ENCODE measurements at places on chromosomes 5 and 9. TPM values are rescaled to one million over a fixed set of nuclear protein-coding genes. Genes with fewer than 3 reads are reported as not detected.

PCDHA6 gene
- polyA plus RNA-seq, result not detected

MLANA gene
- polyA plus RNA-seq, result not detected

DNA sequence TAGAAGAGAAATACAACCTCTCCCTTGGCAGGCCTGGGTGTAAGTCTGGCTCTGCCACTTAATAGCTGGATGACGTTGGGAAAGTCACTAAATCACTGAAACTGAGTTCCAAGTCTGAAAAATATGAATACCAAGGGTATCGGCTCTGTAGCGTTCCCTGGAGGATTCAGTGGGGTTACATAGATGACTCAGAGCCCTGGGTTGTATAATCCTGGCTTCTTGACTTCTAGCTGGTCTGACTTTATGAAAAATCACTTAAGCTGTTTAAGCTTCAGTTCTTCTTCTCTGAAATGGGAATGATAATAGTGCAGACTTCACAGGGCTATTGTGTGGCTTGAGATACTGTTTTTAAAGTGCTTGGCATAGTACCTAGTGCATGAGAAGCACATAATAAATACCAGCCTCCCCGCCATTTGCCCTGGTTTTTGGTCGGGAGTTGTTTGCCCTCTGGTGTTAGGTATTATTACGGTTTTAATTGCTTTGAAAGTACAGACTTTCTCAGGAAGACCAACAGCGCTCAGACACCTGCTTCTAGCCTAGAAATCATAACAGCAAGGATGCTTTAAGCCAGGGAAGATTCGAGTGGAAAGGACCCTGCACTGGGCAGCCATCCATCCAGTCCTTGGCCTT is 43.0 kb downstream of the CYFIP2 start:
- peak; percentile 38 for DNase-seq

DNA sequence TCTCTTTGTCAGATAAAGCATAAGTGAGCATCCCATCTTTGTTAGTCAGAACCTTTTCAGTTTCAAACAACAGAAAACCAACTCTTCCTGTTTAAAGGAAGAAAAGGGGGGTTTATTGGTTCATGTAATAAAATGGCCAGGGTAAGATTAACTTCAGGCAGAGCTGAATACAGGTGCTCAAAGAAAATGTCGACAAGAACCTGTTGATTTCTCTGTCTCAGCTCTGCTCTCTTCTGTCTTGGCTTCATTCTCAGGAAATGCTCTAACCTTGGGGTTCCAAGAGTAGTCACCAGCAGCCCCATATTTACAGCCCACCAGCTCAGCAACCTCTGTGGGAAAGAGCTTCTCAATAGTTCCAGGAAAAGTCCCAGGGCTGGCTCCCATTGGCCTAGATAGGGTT is 25.2 kb downstream of the KCNIP1 start:
- DNase-seq, result no peak

DNA sequence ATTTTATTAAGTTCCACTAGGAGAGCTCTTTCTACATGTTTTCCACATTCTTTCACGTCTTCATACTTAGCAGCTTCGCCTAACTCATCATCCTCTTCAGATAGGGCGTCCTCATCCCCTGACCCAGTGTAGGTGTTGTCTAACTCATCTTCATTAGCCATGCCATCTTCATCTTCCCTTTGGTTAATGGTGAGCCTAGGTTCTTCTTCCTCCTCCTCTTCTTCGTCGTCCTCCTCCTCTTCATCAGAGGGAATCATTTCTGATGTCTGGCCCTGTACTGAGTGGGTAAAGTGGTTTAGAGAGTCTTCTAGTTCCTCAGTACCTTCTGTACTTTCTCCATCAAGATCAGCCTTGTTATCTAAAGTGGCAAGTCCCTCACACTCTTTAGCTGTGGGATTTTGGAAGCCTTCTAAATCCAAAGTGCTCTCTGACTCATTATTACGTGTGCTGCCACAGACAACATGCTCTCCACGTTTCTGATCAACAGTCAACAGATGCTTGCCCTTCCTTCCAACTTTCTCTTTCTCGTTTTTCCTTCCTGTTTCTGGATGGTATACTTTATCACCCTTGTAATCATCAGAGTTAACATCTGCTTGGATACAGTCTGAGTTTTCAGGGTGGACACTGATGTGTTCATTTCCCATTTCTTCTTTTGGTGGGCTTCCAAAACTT is 31.1 kb downstream of the TUT7 start:
- no peak for DNase-seq

DNA sequence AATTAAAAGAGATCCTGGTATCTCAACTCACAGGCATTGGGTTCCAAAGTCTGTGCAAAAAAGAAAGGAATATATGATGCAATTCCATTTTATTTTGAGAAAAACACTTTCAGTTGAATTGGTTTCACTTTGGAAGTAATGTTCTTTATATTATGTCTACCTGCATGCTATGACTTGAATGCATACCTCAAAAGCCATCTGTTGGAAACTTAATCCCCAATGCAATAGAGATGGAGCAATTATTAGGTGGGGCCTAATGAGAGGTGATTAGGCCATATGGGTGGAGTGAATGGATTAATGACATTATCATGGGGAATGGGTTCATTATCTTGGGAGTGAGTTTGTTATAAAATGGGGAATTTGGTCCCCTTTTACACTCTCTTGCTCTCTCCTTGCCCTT is 293.3 kb downstream of the CSNK1G3 start:
- no peak for DNase-seq

SH3PXD2B gene
- not detected for polyA plus RNA-seq

DMRT3 gene
- not detected for polyA plus RNA-seq

SLC6A7 gene
- polyA plus RNA-seq, result not detected

DNA sequence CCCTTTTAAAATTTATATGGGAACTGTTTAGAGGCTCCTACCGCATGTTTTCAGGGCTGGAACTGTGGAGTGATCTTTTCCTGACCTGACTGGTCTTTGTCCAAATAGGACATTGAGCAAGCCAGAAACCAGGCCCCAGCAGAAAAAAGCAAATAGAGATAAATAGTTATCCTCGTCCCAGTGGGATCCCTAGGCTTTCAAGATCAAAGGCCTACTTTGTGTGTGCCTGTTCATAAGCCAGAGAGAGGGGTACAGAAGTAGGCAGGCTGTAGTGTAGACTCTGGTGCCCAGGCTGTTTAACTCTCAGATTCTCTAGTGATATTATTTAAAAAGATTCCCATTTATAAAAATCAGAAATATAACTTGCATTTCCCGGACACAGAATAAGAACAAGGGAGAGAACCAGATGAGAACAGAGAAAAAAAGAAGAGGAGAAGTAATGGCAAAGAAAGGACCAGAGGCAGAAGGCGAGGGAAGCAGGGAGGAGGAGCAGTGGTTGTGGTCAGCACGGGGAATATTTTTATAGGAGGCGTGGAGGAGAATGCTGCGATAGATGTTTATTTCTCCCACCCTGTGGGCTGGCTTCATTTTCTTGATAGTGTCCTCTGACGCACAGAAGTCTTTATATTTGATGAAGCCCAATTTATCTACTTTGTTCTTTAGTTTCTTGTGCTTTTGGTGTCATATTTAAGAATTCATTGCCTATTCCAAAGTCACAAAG is 101.2 kb downstream of the AOPEP start:
- DNase-seq, result no peak

GRCh38 chr5:102863764-102864560 is 108.9 kb downstream of the PAM start:
- DNase-seq, result no peak

GRCh38 chr9:135878528-135879236 is 28.7 kb downstream of the CAMSAP1 start:
- DNase-seq, result no peak

CD72 gene
- polyA plus RNA-seq, result 436 TPM

DNA sequence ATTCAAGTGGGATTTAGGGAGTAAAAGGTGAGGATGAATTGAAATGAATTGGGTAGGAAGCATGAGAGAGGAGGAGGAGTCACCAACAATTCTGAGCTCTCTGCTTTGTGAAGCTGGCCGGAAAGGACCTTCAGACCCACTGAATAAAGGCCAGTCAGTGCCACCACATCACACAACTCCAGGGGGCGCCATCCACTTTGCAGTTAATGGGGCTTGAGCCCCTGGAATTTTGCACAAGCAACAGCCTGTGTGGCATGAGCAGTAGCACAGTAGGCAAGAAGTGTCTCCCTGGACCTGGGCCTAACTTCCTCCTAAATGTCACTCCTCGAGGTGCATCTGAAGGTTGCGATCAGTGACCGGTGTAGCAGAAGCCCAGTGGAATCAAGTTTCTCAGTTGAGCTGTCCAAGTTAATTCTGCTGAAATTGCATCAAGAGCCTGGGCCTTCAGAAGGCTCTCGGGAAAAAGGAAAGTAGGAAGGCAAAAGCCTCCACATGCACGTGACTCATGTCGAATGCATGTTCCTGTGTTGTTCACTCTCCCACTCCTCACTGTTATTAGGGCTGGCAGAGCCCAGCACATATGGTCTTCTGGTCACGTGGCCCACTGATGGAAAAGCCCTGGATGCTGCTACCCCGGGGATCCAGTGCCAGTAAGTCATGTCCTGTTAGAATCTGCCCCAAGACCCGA is 27.8 kb upstream of the GLIS3 start:
- no peak for DNase-seq

DNA sequence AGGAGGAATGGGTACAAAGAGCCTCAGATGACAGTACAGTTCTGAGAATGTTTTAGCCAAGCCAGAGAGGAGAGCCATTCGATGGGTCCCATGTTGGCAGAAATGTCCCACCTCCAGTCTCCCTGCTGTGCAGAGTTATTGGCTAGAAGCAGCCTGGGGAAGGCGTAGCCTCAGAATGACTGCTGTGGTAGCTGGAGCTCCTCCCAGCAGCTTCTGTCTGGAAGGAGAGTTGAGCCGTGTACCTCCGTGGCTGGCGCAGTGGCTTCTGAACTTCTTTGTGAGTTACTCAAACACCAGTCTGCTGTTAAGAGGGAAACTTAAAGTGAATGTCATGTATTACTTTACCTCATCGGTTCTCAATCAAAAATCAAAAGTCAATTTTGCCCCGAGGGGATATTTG is 193.3 kb upstream of the SNX2 start:
- DNase-seq, result no peak

- no peak for DNase-seq
These were observed 20.3 kb downstream of the NEK6 start for GRCh38 chr9:124278054-124278540.

LECT2 gene
- not detected for polyA plus RNA-seq

DNA sequence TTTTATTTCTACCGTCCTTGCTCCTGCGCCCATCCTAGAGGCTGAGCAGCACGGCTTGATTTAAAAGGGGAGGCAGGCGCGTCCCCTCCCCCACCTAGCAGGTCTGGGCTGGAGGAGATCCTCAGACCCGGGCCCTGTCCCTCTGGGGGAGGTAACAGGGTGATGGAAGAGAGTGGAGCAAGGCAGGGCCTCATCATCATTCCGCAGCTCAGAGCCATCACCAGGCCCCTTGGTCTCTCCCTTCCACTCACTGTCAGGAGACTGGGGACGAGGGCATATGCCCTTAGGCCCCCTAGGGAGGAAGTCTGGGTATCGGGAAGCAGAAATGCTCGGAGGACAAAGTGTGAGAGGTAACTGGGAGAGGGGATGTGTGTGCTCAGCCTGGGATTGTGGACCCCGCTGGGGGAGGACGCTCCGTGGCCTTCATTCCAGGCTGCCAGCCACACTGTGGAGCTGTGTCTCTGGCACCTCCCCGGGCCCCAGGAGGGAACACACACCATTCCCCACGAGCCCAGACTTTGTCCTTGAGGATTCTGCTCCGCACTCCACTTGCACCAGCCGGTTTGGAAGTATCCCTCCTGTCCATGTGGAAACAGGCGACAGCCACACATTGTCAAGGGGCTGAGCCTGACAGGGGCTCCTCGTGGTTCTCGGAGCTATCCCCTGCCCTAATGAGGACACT is 761 bp downstream of the REEP2 start:
- peak; percentile 35 for DNase-seq

DNA sequence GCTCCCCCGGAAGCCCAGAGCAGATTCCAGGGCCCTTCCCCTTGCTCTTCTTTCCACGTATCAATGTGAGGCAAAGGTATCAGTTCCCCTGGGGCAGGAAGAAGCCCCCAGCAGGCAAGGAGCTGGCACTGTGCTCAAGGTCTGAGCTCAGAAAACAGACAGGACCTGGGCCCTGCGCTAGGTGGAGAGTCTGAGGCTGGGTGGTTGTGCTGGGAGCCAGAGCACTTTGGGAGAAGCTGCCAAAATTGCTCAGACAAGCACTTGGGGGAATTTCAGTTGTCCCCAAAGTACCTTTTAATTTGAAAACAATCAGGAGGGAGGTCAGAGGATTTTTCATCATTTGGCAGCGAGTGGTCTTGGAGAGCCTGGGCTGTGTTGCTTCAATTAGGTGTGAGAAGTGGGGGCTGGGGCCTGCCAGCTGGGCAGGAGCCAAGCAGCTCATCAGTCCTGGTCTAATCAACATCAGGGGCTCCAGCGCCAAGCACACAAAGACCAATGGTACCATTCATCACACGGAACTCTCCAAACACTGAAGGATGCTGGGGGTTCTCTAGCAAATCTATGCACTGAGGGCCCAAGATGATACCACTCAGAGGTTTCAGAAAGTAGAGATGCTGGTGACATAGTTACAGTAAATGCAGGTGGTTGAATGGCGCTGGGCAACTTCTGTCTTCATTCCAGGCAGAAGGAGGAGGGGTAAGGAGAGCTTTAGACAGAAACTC is 176.5 kb downstream of the SNX18 start:
- DNase-seq, result no peak

TRIO gene
- polyA plus RNA-seq, result 86.4 TPM

SPATA31E1 gene
- not detected for polyA plus RNA-seq

GRCh38 chr9:91120200-91120599 is 241.5 kb downstream of the AUH start:
- no peak for DNase-seq

PCDHB2 gene
- 0.07 TPM for polyA plus RNA-seq

DNA sequence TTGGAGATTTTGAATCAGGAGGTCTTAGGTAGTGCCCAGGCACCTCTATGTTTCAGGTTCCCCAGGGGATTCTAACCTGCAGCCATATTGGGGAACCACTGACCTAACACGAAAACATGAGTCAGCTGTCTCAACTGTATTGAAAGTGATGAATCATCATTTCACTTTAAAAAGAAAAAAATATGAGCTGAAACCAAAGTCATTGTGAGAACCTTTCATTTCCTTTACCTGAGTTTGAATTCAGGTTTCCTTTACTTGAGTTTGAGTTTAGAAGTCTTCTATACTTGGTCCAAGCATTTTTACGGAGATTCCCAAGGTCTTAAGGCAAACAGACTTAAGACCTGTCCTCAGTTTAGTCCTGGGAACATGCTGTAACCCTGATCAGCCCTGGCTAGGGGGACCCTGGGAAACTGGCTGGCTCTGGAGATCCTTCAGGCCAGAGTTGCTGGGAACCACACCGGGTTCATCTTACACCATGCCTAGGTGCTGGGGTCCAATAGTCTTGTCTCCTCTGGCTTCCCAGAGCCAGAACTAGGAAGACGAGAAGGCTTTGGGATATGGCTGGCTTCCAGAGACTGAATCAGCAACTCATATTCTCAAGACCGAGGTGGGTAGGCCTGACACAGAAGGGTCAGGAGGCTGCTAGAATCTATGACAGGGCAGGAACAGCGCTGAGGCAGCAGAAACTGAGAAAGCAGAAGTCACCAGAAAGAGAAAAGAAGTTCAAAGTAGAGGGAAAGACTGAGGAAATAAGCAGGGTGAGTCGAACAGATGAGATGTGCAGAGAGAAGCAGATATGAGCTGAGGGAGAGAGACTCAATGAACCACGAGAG is 16.4 kb upstream of the PDCD1LG2 start:
- DNase-seq, result peak; percentile 59

ZNF883 gene
- 0.54 TPM for polyA plus RNA-seq

- no peak for DNase-seq
These were observed 42.7 kb downstream of the ASS1 start for GRCh38 chr9:130487500-130487899.

PCDHB16 gene
- polyA plus RNA-seq, result not detected

NUTM2F gene
- not detected for polyA plus RNA-seq

All from B cell (primary cell).